ENCODE measurements at places on chromosomes 2 and 18.

DNA sequence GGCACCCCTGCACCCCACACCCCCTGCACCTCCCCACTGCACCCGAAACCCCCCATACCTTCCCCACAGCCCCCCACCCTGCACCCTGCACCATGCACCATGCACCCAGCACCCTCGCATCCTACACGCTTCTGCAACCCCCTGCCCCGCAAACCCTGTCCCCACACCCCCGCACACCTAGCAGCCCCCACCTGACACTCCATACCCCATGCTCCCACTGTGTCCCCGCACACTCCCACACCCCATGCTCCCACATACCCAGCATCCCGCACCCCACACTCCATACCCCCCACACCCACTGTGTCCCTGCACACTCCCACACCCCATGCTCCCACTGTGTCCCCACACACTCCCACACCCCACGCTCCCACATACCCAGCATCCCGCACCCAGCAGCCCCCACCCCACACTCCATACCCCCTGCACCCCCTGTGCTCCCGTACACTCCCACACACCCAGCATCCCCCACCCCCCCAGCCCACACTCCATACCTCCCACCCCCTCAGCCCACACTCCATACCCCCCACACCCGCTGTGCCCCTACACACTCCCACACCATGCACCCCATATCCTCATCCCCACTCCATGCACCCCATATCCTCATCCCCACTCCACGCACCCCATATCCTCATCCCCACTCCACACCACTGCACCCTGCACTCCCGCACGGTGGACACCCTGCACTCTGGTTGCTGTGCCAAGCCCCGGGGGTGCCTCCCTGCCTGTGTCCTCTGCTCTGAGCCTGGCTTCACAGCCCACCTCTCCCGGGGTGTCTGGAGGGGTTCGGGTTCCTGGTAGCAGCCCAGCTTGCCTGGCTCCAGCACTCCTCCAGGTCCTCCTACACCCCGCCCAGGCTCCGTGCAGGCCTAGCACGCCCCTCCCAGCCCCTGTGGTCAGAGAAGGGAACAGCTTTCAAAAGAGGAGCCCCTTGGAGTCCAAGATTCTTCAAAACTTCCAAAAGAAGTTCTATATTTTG is 93.9 kb upstream of the CTDP1 start:
- no peak for DNase-seq

DNA sequence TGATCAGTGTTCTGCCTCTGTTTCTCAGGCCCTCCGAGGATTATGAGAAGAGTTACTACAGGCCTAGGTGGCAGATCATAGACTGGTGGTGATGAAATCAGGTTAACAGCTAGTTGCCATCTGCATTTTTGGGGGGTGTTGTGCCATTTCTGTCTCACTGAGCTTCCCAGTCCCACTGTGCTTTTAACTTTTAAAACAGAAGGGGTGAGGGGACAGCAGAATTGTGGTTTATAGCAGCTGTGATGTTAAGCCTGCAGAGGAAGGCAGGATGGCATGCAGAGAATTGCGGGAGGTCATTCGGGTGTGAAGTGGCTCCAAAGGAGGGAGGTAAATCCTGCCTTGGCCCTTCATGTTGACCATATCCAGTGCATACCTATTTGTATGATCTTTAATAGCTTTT is 5.0 kb downstream of the CAB39 start:
- no peak for DNase-seq

GRCh38 chr2:162333968-162334367 is 10.0 kb upstream of the GCA start:
- no peak for DNase-seq

GRCh38 chr2:236130349-236130998 is 37.7 kb downstream of the GBX2 start:
- no peak for DNase-seq

GRCh38 chr2:33247365-33247764 is 229.1 kb upstream of the RASGRP3 start:
- DNase-seq, result no peak

- no peak for DNase-seq
Observed at GRCh38 chr18:38867680-38868079, 1302.1 kb upstream of the CELF4 start.

DNA sequence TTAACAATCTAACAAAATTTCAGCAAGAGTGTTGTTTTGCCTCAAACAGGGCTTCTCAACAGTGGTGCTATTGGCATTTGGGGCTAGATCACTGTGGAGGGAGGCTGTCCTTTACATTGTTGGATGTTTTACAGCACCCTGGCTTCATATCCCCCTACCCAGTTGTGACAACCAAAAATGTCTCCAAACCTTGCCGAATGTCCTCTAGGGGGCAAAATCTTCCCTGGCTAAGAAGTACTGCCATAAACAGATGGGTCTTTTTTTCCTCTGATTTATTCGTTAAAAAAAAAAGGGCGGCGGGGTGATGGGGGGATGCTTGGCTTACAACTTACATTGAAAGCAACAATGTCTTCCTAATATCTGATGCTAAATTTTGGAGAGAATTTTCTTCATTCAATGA is 207.6 kb upstream of the CCDC150 start:
- no peak for DNase-seq

DNA sequence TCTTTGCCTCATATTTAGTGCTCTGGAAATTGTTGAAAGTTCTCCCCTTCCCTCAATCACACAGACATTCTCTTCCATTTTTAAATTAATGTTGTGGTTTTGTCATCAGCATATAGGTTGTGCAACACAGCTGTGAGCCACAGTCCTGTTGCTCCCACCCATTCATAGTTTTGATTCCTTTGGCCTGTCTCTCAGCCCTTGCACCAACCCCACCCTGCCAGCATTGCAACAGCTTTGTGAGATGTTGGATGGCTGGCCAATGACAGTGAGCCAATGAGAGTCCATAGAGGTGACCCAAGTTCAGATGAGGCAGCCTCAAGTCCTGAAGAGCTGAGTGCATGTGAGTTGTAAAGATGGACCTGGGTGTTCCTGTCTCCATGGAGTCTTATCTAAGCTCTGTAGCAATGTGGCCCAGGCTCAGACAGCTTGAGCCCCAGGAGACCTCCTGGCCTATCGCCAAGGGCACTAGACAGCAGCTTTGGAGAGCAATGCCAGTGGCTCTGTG is 775.5 kb downstream of the RNF144A start:
- DNase-seq, result no peak

GRCh38 chr2:64212346-64212745 is 68.1 kb upstream of the PELI1 start:
- DNase-seq, result no peak

GRCh38 chr18:78996741-78997490 is 17.3 kb downstream of the SALL3 start:
- DNase-seq, result no peak

GRCh38 chr2:71884303-71885042 is 263.2 kb downstream of the CYP26B1 start:
- no peak for DNase-seq

GRCh38 chr2:2744958-2745715 is 414.1 kb upstream of the MYT1L start:
- no peak for DNase-seq

GRCh38 chr2:144632809-144633208 is 112.9 kb upstream of the ZEB2 start:
- no peak for DNase-seq

GRCh38 chr2:38671946-38672345 is 6.0 kb downstream of the GALM start:
- no peak for DNase-seq

DNA sequence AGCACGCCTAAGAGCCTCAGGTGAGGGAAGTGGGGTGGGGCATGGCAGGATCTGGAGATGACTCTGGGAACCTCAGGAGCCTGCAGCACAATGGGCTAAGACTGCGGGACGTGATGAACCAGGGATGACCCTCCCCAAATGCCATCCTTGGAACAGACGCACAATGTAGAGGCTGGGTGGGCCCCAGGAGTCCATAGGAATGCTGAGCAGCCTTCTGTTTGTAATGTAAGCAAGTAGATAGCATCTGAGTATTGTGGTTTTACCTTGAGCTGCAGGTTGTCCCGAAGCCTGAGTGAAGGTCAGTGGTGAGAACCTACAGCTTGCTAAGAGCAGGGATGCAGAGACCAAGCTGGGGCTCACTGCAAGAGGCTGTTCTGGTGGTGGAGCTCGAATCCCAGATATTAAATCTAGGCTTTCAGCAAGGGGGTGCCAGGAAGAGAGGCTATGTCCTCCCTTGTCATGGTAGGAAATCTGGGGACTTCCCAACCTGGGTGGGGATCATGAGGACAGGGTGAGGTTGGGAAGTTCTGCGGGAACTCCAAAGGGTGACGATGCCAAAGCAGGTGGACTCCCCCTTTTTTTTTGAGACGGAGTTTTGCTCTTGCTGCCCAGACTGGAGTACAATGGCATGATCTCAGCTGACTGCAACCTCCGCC is 5.8 kb downstream of the SCTR start:
- DNase-seq, result no peak

DNA sequence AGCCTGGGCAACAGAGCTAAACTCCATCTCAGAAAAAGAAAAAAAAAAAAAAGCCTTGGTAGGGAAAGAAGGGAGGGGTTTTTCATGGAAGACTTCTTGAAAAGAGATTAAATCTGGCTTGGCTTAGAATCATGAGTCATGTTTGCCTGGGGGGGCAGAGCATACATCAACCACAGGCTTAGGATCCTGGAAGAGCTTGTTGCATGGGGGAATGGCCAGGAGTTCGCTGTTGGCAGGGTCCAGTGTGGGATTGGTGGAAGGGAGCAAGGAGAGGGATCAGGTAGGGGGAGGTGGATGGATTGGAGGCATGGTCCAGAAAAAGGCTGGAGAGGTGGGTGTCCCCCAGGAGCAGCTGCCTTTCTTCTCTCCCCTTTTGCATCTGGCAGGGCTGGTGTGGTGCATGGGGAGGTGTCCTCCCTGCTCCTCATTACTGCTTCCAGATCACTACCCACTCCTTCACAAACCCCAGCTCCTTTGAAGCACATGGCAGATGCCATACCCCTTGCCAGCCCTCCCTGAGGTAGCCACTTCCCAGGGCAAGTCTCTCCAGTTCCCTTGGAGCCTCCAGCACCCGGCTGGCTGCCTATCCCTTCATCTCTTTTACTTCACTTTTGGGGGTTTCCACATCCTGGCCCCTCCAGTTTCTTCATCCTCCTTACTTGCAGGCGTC is 2.5 kb downstream of the ARMC9 start:
- no peak for DNase-seq

DNA sequence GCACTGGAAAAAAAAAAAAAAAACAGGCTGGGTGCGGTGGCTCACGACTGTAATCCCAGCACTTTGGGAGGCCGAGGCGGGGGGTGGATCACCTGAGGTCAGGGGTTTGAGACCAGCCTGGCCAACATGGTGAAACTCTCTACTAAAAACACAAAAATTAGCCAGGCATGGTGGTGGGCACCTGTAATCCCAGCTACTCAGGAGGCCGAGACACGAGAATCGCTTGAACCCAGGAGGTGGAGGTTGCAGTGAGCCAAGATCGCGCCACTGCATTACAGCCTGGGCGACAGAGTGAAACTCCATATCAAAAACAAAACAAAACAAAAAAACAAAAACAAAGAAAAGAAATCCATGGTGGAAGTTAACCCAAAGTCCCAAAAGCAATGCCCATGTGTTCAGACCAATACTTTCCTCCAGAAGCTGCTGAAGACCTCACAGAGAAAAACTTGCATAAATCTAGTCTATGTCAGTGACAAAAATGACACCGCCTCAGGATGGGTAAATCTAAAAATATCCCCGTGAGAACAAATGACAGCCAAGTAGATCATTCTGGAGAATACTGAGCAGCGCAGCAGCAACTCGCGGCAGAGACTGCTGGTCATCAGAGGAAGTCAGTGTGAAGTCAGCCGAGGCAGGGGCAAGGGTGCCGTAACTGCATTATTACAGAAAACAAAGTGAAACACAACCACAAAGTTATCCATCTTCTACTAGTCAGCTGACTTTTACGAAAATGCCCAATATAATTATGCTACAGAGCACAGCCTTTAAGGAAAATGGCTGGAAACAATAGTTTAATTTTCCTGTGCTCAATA is 41.0 kb downstream of the LPIN2 start:
- peak; percentile 66 for DNase-seq

DNA sequence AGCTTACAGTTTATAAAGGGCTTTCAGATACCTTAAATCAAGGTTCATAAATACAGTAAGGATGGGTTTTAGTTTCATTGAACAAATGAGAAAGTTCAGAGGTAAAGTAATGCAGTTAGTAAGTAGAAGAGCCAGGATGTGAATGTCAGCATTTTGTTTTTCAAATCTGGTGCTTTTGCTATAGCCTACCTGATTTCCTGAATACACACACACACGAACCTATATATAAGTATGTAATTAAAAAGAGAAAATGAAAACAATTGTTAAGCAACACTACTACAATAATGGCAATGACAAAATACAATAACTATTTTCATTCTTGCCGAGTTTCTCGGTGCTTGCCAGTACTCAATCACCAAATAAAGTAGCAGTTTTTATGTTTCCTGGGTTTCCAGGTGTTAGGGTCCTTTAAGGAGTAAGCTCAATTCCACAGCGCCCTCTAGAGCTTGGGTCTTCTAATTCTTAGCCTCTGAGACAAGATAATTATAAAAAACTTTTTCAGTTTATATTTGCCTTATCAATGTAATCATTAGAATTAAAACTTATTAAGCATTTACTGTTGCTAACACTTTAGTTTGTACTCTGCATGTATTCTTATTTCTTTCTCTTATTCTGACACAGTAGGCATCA is 512.9 kb upstream of the ACVR2A start:
- peak; percentile 62 for DNase-seq

DNA sequence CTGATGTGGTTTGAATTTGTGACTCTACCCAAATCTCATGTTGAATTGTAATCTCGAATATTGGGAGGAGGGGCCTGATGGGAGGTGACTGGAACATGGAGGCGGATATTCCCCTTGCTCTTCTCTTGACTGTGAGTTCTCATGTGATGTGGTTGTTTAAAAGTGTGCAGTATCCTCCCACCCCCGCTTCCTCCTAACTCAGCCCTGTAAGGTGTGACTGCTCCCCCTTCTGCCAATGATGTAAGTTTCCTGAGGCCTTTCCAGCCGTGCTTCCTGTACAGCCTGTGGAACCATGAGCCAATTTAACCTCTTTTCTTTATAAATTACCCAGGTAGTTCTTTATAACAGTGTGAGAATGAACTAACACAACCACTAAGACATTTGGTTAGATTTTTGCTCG is 458.4 kb downstream of the THSD7B start:
- no peak for DNase-seq

DNA sequence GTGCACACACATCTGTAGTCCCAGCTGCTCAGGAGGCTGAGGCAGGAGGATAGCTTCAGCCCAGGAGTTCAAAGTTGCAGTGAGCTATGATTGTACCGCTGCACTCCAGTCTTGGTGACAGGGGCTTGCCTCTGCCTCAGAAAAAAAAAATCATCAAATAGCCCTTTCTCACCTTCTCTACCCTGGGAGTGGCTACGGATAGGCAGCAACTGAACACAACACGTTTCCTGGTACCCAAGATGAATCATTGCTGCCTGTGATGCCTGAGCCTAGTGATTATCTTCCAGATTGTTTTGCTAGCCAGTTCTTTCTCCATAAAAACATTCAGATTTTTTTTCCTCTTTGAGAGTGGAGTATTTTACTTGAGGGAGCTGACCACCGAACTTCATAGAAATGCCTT is 13.5 kb downstream of the INPP4A start:
- DNase-seq, result peak; percentile 48

GRCh38 chr2:64227603-64228125 is 83.4 kb upstream of the PELI1 start:
- DNase-seq, result no peak

All from activated CD4-positive, alpha-beta T cell treated with anti-CD3 and anti-CD28 coated beads for 4 hours (primary cell).